ENCODE measurements at places on chromosomes 5 and 9.
A peak's percentile ranks its signal among the peaks of the same experiment; 100 is the strongest.

DNA sequence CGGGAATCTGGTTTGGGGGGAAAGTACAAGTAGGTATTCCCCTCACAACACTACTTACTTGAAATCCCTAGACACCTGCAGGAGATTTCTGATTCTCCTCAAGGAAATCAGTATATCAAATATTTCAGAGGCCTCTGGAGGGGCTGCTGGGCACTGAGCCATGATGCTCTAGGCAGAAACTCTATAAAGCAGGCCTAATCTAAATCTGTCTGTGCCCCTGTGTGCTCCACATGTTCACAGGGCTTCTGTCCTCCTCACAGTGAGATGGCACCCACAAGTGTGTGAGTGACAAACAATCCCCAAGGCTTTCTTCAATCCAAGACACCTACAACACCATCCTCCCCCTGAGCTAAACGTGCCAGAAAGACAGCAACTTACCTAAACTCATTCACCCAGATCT, 39.0 kb downstream of the NIPSNAP3B start:
- no peak for DNase-seq

DNA sequence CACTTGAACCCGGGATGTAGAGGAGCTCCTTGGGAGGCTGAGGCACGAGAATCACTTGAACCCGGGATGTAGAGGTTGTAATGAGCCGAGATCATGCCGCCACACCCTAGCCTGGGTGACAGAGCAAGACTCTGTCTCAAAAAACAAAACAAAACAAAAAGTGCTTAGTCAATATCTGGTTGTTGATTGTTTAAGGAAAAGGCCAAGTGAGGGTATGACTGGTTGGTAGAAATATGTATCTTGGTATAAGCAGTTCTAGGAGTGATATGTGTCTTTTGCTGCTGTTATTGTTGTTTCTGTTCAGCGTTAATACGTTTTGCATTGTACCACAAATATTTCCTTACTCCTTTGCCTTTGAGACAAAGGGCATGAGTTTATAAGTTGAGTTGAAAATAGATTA, 210.7 kb upstream of the DMRT1 start:
- DNase-seq = no peak

- DNase-seq = no peak
These were observed 27.4 kb downstream of the PHAX start for GRCh38 chr5:126628102-126628501.

GRCh38 chr5:164998590-164998989, 1493.2 kb downstream of the MAT2B start:
- no peak for DNase-seq

- DNase-seq = no peak
These were observed 32.9 kb downstream of the FAM81B start for GRCh38 chr5:95424016-95424415.

- DNase-seq = no peak
These were observed 251.7 kb downstream of the DENND1A start for GRCh38 chr9:123678038-123678877.

DNA sequence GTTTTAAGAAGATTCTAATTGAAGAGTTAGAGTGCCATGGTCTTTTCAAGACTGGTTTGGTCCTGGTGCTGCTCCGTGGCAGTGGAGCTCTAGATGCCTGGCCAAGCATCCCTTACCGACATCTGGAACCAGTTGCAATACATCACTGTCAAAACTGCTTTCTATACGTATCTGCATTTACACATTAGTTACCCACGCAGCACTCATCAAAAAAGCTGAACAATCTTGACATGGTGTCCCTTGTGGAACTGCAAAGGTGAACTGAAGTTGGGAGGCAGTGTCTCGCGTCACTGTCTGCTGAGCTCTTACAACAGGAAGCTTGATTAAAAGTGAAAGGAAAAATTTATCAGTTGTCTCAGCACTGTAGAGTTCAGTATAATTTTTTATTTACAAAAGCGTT, 82.6 kb downstream of the PBX3 start:
- DNase-seq = peak; percentile 67

GRCh38 chr5:112735702-112736101, 2.0 kb upstream of the APC start:
- DNase-seq = no peak

GRCh38 chr9:89417832-89418473, 80.0 kb downstream of the SEMA4D start:
- DNase-seq = no peak

- no peak for DNase-seq
These were observed 19.5 kb downstream of the MAN2A1 start for GRCh38 chr5:109709225-109709624.

DNA sequence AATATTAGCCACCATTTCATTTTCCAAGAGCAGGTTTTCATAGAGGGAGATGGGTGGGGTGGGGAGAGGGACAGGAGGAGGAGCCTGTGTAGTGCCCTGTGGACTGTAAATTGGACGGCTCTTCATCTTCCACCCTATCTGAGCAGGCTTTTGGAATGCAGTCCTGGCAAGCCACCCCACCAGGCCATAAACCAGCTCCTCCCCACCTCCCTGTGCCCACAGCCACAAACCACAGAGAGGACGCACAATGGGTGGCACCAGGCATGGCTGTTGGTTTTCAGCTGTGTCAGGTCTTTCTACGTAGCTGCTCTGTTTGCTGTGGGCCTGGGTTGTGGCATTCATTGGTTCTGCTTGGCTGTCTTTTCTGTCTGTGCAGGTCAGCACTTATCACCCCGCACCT, 58.0 kb downstream of the PLAC8L1 start:
- DNase-seq = no peak

DNA sequence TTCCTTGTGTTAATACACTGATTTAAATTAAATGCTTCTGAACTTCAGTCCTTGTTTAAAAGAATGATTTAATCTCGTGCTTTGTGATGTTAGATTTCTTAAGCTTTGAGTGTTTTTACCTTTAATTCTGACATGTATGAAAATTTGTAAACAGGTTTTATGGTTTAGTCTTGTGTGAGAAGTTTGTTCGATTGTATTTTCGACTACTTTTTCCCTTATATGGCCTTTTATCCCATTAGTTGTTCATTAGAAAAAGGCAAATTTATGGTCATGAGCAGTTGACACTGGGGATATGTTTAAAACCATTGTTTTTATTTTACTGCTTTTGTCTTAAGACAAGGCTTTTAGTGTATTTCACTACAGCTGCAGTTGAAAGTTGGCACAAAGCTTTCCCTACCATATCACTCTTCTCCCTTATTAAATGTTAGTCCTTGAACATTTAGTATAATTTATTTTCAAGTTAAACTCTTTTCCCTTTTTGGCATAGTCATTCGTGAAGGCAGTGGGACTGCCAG, 3.3 kb downstream of the UBE2R2 start:
- DNase-seq = no peak

GRCh38 chr5:57174128-57174889, 450 bp downstream of the GPBP1 start:
- DNase-seq = no peak

DNA sequence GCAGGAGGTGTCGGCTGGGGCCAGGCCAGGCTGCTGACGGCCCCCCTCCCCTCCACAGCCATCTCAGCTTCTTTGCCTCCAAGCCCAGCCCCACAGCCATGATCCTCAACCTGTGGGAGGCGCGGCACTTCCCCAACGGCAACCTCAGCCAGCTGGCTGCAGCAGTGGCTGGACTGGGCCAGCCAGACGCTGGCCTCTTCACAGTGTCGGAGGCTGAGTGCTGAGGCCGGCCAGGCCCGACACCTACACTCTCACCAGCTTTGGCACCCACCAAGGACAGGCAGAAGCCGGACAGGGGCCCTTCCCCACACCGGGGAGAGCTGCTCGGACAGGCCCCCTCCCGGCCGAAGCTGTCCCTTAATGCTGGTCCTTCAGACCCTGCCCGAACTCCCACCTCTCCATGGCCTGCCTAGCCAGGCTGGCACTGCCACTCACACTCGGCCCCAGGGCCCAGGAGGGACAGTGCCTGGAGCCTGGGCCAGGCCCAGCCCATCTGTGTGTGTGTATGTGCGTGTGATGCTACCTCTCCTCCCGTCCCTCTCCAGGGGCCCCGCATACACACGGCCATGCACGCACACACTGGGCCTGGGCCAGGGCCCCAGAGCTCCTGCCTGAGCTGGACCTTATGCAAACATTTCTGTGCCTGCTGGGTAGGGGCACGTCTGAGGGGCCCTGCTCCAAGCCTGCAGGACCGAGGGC, 19.3 kb downstream of the HK3 start:
- no peak for DNase-seq

DNA sequence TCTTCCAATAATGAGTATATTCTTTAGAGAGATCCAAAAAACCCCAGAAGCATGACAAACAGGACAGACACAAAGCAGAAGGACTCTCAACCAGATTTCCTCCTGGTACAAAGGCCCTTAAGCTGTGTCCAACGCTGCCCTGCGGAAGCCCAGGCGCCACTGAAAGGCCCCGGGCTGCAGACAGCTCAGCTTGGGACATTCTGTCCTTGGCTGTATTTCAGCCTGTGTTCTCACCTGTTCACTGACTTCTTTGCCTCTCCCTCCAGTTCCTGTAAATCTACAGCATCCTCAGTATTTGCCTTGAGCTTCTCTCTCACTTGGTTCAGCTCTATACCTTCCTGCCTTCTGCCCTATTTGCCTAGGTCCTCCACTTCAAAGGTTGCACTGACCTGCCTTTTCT, 96.5 kb downstream of the SH3TC2 start:
- no peak for DNase-seq

DNA sequence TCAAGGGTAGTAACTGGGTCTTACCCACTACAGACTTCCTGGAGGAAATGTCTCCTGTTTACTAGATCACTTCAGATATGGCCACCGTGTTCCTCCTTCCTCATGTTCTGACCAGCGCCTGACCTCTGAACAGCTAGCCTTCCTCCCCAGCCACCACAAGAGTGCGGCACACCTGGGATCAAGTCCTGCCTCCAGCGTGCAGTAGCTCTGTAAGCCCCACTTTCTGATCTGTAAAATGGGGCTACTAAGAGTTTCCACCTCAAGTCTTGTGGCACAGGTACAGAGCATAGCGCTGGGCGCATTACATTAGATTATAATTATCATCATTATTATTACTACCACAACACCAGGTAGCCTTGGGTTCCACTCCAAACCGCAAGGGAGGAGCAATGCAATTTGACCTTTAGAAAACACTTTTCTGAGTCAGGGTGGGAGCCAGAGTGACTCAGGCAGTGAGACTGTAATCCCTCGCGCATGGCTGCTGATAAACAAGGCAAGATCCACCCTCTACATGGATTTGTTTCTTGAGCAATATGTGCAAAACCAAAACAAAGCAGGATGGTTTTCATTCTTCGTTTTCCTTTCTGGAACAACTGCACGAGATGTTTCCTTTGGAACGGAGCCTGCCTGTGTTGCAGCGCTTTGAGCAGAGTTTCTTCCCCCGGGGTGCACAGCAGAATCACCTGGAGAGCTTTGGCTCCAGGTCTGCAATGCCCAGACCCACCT, 65.0 kb upstream of the ANGPTL2 start:
- DNase-seq = no peak

DNA sequence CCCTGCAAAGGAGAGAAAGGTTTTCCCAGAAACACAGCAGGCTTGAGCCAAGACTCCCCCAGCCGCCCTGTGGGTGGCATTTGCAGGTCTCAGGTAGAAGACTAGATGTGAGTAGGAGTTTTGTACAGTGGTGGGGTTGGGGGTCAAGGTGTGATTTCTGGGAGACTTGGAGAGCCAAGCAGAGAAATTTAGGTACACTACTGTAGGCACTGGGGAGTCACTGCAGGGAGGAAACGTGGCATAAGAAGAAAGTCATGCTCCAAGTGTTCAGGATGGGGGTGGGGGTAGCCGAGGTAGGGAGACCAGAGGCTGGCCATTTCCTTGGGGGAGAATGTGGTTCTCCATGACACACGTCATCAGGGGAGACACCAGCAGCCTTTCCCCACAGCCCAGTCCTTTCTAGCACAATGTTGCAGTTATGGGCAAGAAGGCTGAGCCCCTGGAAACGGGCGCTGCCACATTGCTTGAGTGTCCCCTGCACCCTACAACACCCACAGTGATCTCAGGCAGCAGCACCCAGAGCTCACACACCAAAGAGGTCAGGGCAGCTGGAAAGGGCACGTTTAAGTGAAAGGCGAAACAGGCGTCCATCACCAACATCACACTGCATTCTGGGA, 210.5 kb downstream of the FSTL4 start:
- DNase-seq = no peak

GRCh38 chr5:148372893-148373292, 10.9 kb upstream of the FBXO38 start:
- DNase-seq = no peak

GRCh38 chr5:76450054-76450453, 47.0 kb downstream of the IQGAP2 start:
- DNase-seq = no peak

DNA sequence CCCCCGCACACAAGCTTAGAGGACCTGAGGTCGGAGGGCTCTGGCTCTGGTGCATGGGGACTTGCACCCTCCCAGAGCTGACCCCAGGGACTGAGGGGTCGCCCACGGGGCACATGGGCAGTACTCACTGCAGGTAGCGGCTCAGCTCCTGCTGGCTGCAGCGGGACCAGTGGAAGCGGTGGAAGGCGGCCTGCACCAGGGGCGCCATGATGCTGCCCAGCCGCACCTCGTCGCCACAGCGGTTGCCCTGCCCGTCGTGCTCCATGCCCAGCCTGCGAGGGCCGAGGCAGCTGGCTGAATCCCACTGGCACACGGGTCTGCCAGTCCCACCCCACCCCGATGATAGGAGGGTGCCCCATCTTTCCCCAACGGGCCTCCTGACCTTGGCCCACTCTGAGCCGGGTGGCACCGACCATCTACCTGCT, 93.8 kb downstream of the ZNF354C start:
- no peak for DNase-seq

DNA sequence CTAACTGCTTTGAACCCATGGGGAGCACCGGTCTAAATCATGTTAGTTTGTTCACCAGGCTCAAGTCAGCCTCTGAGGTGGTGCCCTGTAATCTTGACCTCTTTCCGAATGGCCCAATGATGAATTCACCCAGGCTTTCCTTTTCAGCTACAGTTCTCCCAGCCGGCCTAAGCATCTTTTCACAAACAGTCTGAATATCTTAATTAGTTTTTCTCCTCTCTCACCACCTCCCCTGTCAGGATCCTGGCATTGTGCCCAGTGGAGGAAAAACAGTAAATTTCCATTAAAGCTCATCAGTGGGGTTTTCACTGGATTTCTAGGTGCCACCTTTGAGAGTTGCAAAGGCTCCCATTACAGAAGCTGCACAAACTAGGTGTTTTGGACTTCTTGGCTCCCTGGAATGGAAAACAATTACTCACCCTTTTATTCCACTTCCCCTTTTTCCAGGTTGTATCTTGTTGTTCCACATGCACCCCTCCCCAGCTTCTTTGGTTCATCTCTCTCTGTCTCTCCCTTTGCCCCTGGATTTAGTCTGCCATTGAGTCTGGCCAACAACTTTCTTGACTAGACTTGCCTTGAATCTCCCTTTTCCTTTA, 69.4 kb upstream of the ADAMTSL1 start:
- DNase-seq = no peak

- no peak for DNase-seq
These were observed 84.2 kb downstream of the THBS4 start for GRCh38 chr5:80119372-80119771.

DNA sequence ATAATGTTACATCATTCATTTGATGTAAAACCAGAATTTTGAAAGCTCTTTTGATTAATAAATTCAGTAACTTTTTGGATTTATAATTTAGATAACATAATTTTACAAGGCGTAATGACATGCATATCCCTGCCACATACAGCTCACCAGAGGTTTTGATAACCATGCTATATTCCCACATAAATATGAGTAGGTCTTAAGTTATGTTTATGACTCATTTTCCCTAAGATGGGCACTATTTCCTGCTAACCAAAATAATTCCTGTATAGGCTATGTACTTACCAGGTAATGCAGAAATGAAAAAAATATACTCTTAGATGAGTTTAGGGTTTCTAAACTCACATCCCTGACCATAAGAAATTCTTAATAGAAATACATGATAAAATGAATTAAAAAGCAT, 93.9 kb upstream of the EDIL3 start:
- no peak for DNase-seq

GRCh38 chr5:77987331-77987730, 211.2 kb upstream of the TBCA start:
- no peak for DNase-seq

All from CD4-positive, alpha-beta T cell treated with Interleukin-4 for 4 hours (primary cell).